ENCODE measurements at places on chromosomes 13 and 19.

- DNase-seq, result no peak
Observed at GRCh38 chr19:14096272-14096992, 5.9 kb upstream of the SAMD1 start.

GRCh38 chr19:4722671-4723594 lies 709 bp downstream of the DPP9 start:
- DNase-seq, result no peak

- DNase-seq, result no peak
Observed at GRCh38 chr19:58516964-58517833, 2.4 kb downstream of the ZBTB45 start.

GRCh38 chr19:51364200-51365106 lies 1.7 kb downstream of the ETFB start:
- DNase-seq, result no peak

DNA sequence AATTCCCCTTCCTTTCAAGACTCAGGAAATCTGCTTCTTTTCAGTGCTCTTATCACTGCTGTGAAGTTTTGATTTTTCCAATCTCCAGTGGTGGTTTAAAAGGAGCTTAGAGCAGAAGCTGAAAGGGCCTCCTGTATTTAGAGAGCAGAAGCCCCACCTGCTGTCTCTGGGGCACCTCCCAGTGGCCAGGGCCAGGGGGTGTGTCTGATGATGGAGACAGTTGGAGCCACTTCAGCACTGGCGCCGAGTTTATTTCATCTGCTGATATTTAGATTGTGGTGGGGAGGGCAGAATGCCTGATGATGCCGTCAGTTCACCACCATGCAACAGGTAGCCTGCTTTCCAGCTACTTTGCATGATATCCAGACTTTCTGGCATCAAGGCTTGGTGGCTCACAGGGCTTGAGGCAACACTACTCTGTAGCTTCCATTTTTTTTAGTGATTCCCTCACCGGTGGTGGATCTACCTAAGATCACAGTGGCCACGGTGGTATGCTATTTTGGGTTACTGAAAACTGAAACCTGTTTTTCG lies 371.9 kb downstream of the KCNRG start:
- no peak for DNase-seq

- DNase-seq, result no peak
Observed at GRCh38 chr19:51386882-51387520, 773 bp downstream of the LIM2 start.

DNA sequence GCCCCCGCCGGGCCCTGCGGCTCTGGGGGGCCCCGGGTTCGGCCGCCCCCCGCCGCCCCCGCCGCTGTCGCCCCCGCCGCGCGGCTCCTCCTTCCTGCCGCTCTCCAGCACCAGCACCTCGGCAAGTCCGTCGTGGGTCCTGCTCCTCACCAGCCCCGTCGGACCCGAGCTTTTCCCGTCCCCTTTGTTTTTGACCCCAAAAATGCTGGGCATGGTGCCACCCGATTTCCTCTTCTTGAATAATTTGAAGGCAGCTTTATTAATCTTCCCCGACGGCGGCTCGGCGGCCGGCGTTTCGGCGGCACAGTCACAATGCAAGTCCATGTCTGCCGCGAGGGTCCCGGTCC lies 945 bp downstream of the AMER2 start:
- no peak for DNase-seq

DNA sequence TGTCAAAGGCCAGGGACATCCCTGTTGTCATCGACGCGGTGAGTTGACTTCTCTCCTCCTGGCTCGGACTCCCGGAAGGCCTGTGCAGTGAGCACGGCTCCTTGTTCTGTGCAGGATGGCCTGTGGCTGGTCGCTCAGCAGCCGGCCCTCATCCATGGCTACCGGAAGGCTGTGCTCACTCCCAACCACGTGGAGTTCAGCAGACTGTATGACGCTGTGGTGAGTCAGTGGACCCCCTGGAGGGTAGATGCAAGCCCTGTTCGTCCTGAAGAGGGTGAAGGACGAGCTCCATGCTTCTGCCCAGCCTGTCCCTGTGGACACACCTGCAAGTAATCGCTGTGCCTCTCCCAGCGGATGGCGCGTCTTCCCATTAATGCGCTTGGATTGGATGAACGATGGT lies 19.2 kb downstream of the NAXD start:
- DNase-seq, result no peak

GRCh38 chr13:98822225-98822606 lies 69.7 kb upstream of the SLC15A1 start:
- no peak for DNase-seq

DNA sequence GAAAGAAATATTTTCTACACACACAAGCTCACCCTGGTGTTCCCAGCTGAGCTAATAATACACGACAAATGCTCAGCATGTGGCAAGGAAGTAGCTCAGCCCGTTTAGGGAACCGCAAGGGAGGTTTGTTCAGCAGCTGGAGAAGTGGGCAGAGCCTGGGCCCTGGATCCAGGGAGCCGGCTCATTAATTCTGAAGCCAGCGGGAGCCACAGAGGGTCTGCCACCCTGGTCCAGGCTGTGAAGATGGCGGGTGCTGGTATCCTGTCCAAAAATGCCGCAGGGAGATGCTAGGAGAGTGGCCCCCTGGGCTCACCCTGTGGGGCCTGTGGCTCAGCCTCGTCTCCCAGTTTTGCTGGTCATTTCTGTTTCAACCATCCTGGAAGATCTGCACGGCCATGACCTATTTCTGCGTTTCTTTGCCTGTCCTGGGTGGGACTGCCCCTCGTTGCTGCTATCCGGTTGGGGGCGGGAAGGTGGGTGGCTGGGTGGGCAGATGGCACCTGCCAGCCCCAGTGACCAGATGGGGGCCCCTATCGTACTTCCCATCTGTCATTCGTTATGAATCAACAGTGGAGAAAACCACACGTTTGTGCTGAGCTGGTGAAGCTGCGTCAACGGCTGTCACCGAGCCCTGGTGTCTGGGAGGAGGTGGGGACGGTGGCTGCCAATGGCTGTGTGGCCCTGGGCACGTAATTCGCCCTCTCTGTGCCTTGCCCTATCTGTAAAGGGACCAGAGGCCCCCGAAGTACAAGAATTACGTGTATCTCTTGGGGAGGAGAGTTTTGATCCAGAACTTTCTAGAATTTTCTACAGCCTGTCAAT lies 2.7 kb upstream of the GNA15 start:
- no peak for DNase-seq

- no peak for DNase-seq
Observed at GRCh38 chr19:6402837-6403608, 10.1 kb upstream of the GTF2F1 start.

- no peak for DNase-seq
Observed at GRCh38 chr19:49217382-49217781, 59.8 kb downstream of the TRPM4 start.

GRCh38 chr19:1000095-1000494 lies at the start of gene GRIN3B:
Gene GRIN3B, plus strand, starts transcription at chr19:1000419. Its CDS starts 19 bp downstream, at chr19:1000438.
- peak; percentile 94 for DNase-seq

- no peak for DNase-seq
Observed at GRCh38 chr13:46624353-46624752, 71.4 kb downstream of the LRCH1 start.

GRCh38 chr13:77827332-77827731 lies 91.3 kb downstream of the EDNRB start:
- no peak for DNase-seq

DNA sequence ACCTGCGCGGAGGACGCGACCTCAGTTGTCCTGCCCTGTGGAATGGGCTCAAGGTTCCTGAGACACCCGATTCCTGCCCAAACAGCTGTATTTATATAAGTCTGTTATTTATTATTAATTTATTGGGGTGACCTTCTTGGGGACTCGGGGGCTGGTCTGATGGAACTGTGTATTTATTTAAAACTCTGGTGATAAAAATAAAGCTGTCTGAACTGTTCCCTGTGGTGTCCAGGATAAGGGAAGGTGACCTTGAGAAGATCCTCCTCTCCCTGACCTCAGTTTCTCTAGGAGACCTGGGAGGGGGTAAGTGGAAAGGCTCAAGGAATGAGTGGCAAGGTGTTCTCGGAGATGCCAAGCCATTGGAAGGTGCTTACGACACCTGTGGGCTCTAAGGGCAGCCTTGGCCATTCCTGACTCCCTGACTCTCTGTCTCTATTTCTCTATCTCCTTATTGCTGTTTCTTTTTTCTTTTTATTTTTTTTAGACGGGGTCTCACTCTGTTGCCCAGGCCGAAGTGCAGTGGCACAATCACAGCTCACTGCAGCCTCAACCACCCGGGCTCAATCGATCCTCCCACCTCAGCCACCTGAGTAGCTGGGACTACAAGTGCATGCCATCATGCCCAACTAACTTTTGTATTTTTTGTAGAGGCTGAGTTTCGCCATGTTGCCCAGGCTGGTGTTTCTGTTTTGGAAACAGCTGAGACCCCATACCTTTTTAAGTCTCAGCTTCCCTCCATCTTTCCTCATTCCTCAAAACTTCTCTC lies 3.2 kb downstream of the GDF15 start:
- DNase-seq, result no peak

- no peak for DNase-seq
Observed at GRCh38 chr19:34220472-34221063, 33.8 kb upstream of the GARRE1 start.

DNA sequence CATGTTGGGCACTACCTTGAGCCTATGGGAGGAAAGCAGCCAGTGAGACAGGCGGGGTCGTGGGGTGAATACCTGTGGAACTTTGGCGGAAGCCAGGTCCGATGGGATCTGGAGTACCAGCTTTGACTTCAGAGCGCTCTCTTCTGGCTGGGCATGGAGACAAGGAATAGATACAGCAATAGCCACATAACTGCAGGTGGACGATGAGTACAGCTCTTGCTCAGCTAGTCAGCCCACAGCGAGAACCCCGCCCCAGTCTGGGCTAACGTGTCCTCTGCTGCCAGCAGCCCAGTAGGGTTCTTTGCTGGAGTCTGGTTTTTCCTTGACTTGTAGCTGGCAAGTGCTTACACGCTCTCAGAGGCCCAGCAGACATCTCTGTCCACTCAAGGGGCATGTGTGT lies 83.4 kb downstream of the SIPA1L3 start:
- DNase-seq, result no peak

- DNase-seq, result no peak
Observed at GRCh38 chr13:98910501-98910951, 67.3 kb downstream of the DOCK9 start.

- DNase-seq, result no peak
Observed at GRCh38 chr19:19559931-19560330, 21.9 kb downstream of the CILP2 start.

GRCh38 chr13:41691274-41691673 lies 233.9 kb downstream of the RGCC start:
- no peak for DNase-seq

DNA sequence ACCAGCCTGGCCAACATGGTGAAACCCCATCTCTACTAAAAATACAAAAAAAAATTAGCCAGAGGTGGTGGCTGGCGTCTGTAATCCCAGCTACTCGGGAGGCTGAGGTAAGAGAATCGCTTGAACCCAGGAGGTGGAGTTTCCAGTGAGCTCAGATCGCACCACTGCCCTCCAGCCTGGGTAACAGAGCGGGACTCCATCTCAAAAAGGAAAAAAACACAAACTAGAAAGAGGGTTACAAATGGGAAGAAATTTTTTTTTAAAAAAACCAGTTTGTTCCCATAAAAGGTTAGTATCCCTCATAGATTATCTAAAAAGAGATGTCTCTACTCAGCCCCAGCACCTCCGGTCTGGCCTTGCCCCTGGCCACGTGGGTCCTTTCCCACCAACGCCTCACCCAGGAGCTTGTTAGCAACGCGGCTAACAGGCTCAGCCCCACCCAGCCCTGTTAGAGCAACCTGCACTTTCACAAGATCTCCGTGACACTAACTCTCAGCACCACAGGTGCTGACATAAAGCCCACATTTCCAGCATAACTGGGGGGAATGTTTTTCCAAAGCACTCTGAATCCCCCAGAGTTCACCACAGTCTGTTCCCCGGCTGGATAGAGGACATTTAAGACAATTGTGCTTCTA lies 4.3 kb downstream of the DMKN start:
- DNase-seq, result no peak

DNA sequence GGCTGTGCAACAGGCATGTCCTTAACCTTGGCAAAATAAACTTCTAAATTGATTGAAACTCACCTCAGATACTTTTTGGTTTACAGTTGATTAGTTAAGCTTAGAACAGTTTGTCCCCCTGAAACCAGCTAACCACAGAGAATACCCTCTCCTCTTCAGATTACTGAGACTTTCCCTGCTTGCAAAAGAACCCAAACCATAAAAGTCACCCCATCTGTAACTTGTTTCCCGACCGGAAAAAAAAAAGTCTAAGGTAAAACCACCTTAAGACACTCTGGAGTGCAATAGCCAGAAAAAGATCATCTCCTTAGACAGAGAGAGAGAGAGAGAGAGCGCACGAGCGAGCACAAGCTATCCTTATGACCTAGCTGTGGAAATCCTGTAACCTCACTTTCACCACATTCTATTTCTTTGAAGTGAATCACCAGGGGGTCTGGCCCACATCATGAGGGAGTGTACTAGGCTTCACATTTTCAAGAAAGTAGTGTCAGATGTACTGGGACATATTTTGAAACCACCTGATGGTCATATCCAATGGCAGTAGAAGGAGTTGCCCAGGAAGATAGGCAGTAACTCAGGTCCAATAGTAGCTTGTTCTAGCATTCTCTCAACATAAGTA lies 11.1 kb upstream of the GTF2F2 start:
- no peak for DNase-seq

- no peak for DNase-seq
Observed at GRCh38 chr13:84844473-84844872, 954.7 kb downstream of the SLITRK6 start.
